A549 treated with dexamethasone at 1 μM for 4 hours (cell line): ENCODE measurements at places on chromosomes 4 and X. TPM values are rescaled to one million over a fixed set of nuclear protein-coding genes. Genes with fewer than 3 reads are reported as not detected.

Gene NUDT10
- 1.1 to 1.7 TPM (median 1.3 TPM) in 5 replicates for total RNA-seq

Gene SLC16A2
- total RNA-seq, result 19.7 to 22.8 TPM (median 20.8 TPM) in 5 replicates

Gene P2RY10
- total RNA-seq, result not detected in 5 replicates

Gene ZAR1
- 0.06 TPM in 1 of 5 replicates, not detected in the others for total RNA-seq

Gene BBS12
- 2.2 to 3.2 TPM (median 2.6 TPM) in 5 replicates for total RNA-seq

Gene TRPC3
- total RNA-seq, result 0.04 to 0.11 TPM (median 0.09 TPM) in 5 replicates

Gene RAB28
- 8.1 to 9.2 TPM (median 8.2 TPM) in 5 replicates for total RNA-seq

Gene HMX1
- total RNA-seq, result 0.10 to 0.15 TPM (median 0.12 TPM) in 4 of 5 replicates, not detected in the other

Gene TCEAL3
- 15.5 to 24.2 TPM (median 19.0 TPM) in 5 replicates for total RNA-seq

Gene ANXA10
- total RNA-seq, result 2.3 to 2.9 TPM (median 2.7 TPM) in 5 replicates

Gene FGA
- total RNA-seq, result 20.0 to 25.7 TPM (median 20.2 TPM) in 5 replicates

Gene UTP3
- total RNA-seq, result 32.4 to 44.0 TPM (median 33.0 TPM) in 5 replicates

Gene SMIM43
- total RNA-seq, result 0.05 to 0.33 TPM (median 0.17 TPM) in 5 replicates

Gene STIM2
- total RNA-seq, result 9.5 to 13.3 TPM (median 13.0 TPM) in 5 replicates

Gene CDX4
- not detected in 5 replicates for total RNA-seq

Gene FABP2
- not detected in 5 replicates for total RNA-seq

Gene SLC4A4
- total RNA-seq, result 0.97 to 1.7 TPM (median 1.3 TPM) in 5 replicates

Gene C4orf51
- total RNA-seq, result not detected in 5 replicates

Gene SPANXN4
- not detected in 5 replicates for total RNA-seq

Gene PDE6B
- total RNA-seq, result not detected in 5 replicates

Gene BEND4
- 0.01 to 0.07 TPM (median 0.01 TPM) in 4 of 5 replicates, not detected in the other for total RNA-seq

Gene TCEAL6
- not detected in 5 replicates for total RNA-seq

Gene PAGE4
- total RNA-seq, result not detected in 5 replicates

Gene GYPE
- not detected in 5 replicates for total RNA-seq

Gene PABPC5
- total RNA-seq, result not detected in 5 replicates

Gene HTR2C
- not detected in 5 replicates for total RNA-seq

Gene TENT5D
- total RNA-seq, result not detected in 5 replicates

Gene FAM9C
- total RNA-seq, result 0.05 TPM in 1 of 5 replicates, not detected in the others

Gene RHOH
- total RNA-seq, result 0.08 to 0.20 TPM (median 0.16 TPM) in 5 replicates

Gene LONRF3
- 1.7 to 3.9 TPM (median 3.5 TPM) in 5 replicates for total RNA-seq
